ENCODE measurements at places on chromosomes 12 and 14.

GRCh38 chr14:86541972-86542371, 1012.0 kb downstream of the FLRT2 start:
- DNase-seq: no peak

DNA sequence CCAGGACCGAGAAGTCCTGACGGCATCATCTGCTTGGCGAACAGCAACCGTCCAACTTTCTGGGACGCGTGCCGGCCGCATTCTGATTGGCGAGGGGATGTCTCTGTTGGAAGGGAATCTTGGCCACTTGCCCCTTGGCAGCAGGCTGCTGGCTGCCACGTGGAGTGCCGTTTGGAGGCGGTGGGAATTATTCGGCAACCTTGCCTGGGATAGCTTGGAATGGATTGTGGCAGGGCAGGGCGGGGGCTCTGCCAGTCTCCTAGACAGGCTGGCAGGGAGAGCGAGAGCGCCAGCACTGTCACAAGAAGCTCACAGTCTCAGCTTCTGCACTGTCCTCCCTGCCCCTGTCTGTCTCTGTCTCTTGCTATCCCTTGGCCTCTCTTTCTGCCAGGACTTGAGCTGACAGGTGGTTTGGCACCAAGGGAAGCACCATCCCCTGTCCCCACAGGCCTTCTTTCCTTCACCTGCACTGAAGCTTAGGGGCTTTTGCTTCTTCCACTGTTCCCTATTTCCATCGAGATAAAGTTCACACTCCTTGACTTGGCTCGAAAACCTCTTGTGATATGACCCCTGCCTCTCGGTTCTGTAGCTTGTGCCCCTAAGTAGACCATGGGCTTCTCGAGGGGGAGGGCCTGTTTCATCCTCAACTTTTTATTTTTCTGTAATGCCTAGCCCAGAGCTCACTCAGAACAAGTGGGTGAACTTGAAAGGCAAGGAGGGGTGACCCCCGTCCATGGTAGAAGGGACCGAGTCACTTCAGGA, 201.9 kb downstream of the PHETA1 start:
- no peak for DNase-seq

GRCh38 chr12:120224304-120225199, 23.6 kb upstream of the RPLP0 start:
- no peak for DNase-seq

DNA sequence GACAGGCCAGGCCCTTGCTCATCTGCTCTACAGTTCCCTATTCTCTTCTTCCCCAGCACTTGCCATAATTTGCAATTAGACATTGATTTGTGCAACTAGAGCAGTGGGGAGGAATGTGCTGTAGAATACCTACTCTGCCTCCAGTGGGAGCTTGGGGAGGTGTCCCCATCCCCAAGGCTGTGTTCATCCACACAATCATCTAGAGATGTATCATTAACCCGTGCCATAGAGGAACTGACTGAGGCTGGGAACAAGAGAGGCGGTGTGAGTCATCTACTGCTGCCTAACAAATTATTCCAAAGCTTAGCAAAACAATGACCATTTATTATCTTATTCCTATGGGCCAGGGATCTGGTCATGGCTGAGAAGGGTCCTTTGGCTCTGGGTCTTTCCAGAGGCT, 5.1 kb upstream of the OTUB2 start:
- no peak for DNase-seq

DNA sequence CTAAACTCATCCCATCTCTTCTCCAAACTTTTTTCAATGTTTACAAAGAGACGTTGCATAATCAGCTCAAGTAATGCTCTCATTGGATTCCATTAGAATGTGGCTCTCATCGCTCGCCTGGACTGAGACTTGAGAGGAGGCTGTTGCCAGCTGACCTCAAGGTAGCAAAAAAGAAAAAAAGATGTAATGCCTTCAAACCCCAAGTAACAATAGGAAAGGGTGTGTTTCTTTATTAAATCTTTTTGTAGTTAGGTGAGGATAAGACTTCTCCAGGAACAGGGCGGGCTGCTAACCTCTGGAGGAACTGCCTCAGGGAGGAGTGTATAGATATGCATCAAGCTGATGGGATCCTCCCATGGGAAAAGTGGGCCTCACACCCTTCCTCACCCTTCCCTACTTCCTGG, 956 bp upstream of the PTHLH start:
- DNase-seq: no peak

- DNase-seq: no peak
Measured at GRCh38 chr12:82522285-82522684, 164.0 kb downstream of the METTL25 start.

DNA sequence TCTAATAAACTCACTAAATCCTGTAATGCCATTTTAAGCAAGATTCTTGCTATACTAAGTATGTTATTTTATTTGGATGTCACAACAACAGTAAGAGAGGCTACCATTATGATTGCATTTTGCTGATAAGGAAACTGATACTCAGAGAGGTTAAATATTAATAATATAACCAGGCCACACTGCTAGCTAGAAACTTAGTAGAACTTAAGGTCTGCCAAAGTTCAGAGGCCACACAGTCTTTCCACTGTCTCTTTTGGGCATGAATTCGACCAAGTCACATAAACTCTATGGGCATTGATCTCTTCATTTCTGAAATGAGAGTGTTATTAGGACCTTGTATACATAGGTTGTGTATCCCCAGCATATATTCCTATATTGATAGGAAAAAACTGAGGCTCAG, 147.9 kb downstream of the SYNE2 start:
- no peak for DNase-seq

DNA sequence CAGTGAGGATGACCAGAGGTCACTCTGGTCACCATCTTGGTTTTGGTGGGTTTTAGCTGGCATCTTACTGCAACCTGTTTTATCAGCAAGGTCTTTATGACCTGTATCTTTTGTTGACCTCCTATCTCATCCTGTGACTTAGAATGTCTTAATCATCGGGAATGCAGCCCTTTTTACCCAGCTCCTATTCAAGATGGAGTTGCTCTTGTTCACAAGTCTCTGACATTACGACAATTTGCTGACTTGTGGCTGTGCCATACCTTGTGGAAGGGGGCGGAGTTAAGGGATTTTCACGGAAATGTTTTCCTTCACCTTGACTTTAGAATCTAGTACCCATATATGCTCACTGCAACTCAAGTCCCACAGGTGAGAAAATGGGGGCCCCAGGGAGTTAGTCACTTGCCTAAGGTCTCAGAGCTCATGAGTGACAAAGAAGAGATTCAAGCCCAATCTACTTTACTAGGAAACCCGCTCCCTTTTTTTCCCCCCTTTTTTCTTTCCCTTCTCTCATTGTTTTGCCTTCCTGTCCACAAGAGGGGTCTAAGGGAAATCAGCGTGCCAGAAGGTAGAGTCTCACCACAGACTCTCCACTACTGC, 2.7 kb upstream of the MAP1LC3B2 start:
- no peak for DNase-seq
